HFF-Myc (cell line): ENCODE measurements at places on chromosomes 13 and 19.

- no peak for DNase-seq
These were observed 22.2 kb upstream of the ZNF181 start for GRCh38 chr19:34711890-34712289.

DNA sequence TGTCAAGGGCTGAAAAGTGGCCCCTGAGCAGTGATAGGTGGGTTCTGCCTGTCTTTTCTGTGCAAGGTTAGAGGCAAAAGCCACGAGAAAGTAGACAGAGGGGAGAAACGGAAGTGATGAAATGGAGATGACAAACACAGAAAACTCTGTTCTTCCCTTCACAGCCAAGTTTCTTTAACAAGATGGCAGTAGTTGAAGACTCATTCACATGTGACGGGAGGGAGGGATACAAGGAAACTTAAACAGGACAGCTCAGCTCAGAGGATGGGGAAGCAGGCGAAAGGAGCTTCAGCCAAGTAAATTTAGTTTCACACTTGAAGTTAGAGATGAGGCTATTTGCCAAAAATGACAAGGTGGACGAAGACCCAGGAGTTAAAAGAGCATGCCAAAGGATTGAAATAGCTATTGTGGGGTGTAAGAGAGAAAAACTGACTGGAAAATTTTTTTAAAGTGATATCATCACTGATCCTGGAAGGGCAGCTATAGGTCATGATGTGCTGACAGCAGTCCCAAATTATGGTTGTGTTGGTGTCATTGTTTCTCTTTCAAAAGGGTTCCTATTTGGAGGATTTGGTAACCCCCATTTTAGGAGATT lies 347.9 kb downstream of the EFNB2 start:
- no peak for DNase-seq

DNA sequence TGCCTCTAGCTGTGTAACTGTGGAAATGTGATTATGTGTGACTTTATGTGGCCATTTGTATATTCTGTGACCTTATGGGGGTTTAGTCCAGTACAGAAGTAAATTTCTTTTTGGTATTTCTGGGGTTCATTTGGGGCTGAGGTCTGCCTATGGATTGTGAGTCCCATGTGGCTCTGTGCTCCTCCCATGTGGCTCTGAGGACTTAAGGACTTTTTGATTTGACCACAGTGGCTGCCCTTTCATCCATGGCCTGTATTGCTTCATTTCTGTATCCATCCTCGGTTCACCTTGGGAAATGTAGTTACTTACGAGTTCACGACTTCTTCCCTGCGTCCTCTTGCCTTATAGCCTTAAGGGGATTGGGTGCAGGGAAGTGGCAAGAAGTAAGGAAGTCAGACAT lies 1.0 kb downstream of the ZNF420 start:
- DNase-seq, result no peak

DNA sequence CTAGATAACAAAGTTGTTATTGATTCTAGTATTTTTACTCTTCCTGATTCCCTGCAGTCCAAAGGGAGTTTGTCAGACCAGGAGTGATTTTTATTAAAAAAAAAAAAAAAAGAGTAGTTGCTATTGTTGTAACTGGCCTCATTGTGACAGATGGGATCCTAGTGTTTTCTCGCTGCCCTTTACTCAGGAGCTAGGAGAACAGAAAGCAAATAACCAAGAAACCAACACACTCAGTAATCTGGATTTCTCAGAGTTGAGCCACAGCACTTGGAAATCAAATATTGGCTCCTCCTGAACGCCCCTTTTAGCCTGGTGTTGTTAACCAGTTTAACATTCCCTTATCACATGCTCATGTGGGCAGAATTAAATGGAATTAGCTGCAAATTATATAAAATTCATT lies 8.3 kb upstream of the PDX1 start:
- no peak for DNase-seq
